ENCODE measurements at places on chromosomes 5 and 9.

DNA sequence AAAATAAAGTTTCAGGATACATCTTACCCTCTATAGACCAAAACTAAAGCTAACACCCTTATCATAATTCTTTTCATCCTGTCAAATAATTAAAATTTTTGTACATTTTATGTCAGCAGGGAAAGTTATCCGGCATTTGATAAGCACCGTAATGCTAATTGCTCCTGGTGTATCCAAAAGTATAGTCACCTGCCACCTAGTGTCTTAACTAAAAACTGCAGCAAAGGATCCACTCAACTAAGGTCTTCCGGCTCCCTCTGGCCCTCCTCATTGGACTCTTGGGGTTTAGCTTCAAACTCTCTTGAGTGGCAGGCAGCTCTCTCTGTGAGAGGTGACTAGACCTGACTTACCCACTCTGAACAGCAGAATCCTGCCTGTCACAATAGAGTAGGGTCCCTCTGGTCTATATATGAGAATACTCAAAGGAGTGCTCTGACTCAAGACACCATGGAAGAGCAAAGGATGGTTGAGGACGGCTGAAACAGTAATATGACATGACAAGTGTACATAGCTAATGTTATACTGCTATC, 60.4 kb upstream of the CAST start:
- peak; percentile 17 for DNase-seq

GRCh38 chr9:113541019-113541900, 77.7 kb downstream of the RGS3 start:
- no peak for DNase-seq

DNA sequence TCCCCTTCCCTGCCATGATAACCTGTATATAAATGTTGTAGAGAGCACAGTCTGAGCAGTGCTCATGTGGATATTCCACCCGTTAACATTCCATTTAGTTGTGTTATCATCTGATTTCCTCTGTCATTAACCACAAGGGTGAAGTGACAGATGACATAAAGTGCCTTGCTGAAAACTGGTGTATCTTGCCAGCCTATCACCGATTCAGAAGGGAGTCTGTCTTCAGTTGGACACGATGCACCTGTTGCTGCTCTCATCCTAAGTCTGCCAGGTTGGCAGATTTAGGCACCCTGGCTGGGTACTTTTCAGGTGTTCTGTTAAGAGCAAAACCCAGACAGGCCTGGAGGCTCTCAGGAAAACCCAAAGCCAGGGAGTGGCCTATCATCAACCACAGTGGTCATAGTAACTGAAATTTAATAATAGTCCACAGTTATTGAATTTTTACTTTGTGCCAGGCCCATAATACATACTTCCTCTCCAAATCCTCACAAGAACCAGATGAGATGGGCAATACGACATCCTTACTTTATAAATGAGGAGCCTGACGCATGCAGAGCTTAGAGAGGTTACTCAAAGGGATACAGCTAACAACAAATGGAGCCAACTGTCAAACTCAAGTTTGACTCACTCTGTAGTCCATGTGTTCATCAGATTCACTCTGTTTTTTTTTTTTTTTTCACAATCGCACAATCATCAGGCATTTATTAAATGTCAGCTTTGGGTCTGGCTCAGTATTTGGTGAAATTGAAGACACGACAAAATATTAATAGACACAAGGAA, 100.7 kb upstream of the SPRY4 start:
- no peak for DNase-seq

GRCh38 chr9:138063033-138063432, 185.5 kb downstream of the CACNA1B start:
- DNase-seq: no peak

DNA sequence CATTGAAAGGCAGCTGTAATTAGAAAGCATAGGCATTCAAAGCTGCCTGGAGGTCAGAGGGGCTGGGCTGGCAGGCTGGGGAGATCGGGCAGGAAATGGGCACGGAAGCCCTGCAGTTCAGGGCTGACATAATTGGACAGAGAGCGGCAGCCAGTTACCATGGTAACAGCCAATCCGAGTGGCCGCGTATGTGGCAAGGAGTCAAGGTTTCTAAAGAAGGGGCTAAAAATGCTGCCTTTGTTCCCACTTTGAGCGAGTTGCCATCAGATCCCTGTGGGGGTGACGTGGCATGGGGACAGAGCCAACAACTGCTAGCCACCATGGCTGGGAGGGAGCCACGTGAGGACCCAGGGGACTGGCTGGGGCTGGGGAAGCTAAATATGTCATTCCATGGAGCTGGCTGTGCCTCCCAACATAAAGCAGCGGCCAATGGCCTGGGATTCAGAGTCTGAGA, 44.7 kb upstream of the NDFIP1 start:
- DNase-seq: no peak

GRCh38 chr5:147661541-147661940, 121.0 kb downstream of the JAKMIP2 start:
- DNase-seq: no peak

DNA sequence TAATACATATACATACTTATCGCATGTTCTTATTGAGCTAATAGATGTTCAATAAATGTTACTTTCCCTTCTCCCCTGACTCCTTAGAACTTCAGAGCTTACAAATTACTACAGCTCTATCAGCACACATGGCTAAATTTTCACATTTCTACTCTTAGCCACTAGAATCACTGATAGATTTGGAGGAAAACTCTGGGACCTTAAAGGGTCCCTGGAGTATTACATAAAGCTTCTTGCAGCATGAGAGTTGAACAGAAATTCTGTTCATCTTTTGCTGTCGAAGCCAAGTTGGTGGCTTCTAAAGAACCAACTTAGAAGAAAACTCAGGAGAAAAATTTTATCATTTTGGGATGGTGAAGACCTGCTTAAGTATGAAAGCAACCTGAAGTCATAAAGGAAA, 15.5 kb downstream of the B4GALT1 start:
- no peak for DNase-seq

GRCh38 chr5:27612161-27612560, 573.8 kb upstream of the CDH9 start:
- DNase-seq: no peak

GRCh38 chr5:64834611-64835010, 65.9 kb downstream of the CWC27 start:
- no peak for DNase-seq

GRCh38 chr9:12963537-12963936, 188.7 kb downstream of the LURAP1L start:
- no peak for DNase-seq

DNA sequence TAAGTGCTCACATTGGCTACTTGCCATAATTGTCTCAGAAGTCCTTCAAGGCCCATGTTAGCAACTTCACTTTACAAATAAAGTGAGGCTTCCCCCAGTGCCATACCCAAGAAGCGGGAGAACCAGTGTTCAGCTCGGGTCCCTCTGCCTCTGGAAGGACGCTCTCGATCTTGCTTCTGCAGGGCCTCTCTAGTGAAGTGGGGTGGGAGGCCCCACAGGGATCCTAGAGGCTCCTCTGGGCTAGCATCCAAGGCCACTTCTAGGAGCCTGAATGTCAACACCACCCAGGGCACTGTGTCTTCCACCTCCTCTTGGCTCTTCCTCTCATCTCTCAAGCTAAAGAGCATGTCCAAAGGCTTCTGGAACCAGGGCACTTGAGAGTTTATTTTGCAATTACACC, 282.5 kb downstream of the GADD45G start:
- DNase-seq: no peak

DNA sequence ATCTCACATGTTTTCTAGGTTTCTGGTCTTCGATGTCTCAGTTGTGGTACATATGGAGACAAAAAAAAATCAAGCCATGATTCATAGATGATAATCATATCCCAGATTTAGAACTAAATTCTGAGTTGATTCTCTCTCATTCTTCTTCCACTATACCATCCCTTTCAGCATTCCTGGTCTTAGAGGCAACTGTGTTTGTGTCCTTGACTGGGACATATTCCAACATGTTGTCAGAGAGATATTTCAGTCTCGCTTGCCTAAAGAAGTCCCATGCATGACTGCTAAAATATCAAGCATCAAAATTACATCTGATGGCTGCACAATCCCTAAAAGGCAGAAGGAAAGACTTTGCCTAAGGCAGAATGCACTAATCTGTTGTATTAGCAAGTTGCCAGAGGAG, 236.6 kb downstream of the PSAT1 start:
- DNase-seq: no peak

- DNase-seq: no peak
These were observed 23.5 kb downstream of the C7 start for GRCh38 chr5:40932766-40933165.

- no peak for DNase-seq
These were observed 97.2 kb downstream of the TRIO start for GRCh38 chr5:14240359-14240758.

DNA sequence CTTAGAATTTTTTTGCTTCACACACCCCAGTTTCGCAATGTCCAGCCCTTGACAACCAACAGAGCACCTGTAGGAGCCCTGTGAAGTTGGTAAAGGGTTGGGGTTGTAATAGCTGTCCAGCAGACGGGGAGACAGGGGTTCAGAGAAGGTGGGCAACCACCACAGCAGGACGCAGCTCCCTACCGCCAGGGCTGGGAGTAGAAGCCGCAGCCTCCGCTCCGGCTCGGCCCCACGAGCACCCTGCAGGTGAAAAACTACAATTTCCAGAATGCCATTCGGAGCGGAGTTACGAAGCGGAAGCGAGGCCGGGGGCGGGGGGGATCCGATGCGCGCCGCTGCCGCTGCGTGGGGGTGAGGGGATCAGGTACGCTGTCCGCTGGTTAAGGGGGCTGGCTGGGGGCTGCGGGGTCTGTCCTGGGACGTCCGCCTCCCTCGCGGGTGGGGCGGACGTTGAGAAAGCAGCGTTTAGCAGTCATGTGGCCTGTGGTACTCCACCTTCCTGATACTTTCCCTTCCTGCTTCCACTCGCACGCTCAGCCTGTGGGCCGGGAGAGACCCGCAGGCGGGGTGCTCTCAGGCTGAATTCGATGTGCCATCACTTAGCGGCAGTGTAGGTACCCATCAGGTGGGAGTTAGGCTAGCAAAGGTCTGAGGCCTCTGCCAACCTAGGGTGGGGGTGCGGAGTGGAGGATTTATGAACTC, at the start of gene TRMT10B:
TRMT10B (plus strand) TSS at position 317 of the 702 bp plus-strand sequence. CDS start 8,127 bp downstream, outside the sequence.
- peak; percentile 59 for DNase-seq

- no peak for DNase-seq
These were observed 207.3 kb downstream of the SAXO1 start for GRCh38 chr9:18825656-18826170.

DNA sequence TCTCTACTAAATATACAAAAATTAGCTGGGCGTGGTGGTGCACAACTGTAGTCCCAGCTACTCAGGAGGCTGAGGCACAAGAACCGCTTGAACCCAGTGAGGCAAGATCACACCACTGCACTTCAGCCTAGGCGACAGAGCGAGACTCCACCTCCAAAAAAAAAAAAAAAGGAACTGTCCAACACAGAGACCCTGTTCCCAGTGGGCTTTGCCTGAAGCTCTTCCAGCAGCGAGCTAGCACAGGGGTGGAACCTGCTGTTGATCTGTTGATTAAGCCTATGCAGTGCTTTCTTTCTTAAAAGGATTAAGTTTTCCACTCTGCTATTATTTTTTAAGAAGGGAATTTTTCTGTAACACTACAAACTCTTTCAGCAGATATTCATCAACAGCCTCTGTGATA, 171.0 kb upstream of the TUT7 start:
- DNase-seq: no peak

DNA sequence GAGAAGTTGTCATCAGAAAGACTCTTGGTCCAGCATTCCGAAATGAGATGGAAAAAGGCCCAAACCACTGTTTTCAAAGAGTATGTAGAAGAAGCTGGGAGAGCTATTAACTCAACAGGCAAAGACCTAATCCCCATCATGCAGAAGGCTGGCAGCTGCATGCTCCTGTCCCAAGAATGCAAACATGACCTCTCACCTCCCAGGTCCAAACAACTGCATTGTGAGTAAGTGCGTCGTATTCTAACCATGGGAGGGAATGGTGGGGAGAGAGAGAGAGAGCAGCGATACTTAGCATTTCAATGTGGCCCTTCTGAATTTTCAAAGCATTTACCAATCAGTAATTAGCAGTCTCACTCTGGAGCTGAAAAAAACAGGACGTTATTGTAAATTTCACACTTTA, 27.6 kb downstream of the TRPC7 start:
- no peak for DNase-seq

GRCh38 chr5:16935231-16936149, 598 bp downstream of the MYO10 start:
- no peak for DNase-seq

DNA sequence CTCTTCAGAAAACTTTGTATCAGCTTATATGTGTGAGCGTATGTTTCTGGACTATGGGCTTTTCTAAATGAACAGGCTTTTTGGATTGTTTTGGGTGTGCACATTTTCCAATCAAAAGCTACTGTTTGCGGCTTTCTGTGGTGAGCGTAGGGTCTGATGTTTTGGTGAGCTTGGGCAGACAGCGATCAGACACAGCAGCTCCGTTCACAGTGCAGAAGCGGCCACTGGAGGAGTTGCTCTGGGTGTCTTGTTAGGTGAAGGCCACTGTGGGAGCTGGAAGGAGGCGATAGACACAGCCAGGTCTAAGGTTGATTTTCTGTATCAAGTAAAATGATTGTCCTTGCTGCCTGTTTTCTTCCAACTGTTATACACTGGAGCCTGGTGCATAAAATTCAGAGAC, 11.1 kb downstream of the PRRC2B start:
- no peak for DNase-seq

DNA sequence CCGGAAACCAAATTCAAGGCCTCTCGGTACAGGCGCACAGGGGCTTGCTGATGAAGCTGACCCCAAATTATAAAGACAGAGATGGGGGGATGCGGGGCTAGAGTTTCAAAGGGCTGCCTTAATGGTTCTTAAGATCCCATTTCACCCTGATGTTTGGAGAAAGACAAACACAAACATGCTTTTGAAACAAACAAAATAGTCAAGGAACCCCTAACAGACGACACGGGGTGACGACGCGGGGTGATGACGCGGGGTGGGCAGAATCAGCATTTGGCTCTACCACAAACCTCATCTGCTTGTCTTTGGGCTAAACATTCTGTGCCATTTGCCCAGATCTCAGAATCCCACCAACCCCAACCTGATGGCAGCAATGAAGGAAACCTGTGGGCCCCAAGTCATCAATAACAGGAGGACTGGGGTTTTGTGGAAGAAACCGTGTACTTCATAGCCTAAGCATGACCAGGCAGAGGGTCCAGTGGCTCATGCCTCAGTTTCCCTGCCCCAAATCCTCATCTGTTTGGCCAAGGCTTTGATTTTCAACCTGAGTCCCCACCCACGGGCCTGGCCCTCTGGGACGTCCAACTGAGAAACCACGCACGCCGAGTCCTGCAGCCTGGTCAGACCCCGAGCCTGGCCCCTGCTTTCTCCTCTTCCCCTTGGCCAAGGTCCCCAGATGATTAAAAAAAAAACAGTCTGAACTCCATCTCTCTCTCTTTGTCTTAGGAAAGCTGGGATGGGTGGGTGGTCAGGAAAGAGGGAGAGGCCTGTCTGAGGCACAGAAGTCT, 148.5 kb downstream of the COL23A1 start:
- no peak for DNase-seq

DNA sequence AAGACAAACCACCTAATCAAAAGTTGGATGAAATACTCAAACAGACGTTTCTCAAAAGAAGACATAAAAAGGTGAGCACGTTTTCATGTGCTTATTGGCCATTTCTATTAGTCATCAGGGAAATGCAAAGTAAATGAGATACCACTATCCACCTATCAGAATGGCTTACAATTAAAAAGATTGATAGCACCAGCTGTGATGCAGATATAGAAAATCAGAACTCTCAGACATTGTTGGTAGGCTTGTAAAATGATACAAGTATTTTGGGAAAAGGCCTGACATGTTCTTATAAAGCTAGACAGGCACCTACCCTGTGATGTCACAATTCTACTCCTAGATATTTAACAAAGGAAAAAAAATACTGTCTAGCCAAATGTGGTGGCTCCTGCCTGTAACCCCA, 44.0 kb upstream of the SLC30A5 start:
- no peak for DNase-seq

- no peak for DNase-seq
These were observed 53.8 kb downstream of the NFX1 start for GRCh38 chr9:33344145-33344544.
